ENCODE measurements at places on chromosomes 5 and 9. TPM values are rescaled to one million over a fixed set of nuclear protein-coding genes. Genes with fewer than 3 reads are reported as not detected.

DNA sequence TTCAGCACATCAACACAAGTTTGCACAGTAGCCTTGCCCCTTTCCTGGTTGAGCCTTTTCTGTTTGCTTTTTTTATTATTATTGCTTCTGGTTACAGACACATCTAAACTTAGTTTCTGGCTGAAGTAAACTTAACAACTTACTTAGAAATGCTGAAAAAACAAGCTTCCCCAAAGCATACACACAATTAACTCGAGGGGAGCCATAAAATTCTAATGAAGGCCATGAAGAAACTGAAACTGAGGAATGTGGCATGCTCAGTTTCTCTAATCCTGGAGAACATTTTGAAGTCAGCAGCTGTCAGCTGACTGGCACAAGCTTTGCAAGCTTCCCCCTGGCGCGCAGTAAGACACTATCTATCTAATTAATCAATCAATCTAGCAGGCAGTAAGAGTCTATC is 3.7 kb downstream of the MYO10 start:
- no peak for DNase-seq

PCDH1 gene
- 0.08 TPM for polyA plus RNA-seq

GABRA1 gene
- not detected for polyA plus RNA-seq

IL33 gene
- not detected for polyA plus RNA-seq

CCL27 gene
- polyA plus RNA-seq, result 0.10 TPM

All from SK-N-SH (cell line).